ENCODE measurements at places on chromosomes 7 and 10.

- no peak for DNase-seq
Measured at GRCh38 chr10:110107887-110108286, 99.5 kb upstream of the MXI1 start.

DNA sequence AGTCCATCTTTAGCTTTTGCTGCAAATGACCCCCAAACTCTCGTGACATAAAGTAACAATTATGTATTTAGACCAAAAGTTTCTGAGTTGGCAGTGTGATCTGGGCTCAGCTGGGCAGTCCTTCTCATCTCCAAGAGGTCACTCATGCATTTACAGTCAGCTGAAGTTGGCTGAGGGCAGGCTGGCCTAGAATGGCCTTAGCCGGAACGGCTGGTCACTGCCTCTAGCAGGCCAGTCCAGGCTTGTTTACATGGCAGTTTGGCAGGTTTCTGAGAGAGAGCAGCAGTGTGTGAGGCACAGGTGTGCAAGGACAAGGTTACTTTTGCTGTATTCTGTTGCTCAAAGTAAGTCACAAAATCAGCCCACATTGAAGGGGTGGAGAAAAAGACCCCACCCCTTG, 200.0 kb upstream of the AGK start:
- no peak for DNase-seq

- DNase-seq = no peak
Measured at GRCh38 chr7:104940023-104940710, 73.8 kb upstream of the KMT2E start.

DNA sequence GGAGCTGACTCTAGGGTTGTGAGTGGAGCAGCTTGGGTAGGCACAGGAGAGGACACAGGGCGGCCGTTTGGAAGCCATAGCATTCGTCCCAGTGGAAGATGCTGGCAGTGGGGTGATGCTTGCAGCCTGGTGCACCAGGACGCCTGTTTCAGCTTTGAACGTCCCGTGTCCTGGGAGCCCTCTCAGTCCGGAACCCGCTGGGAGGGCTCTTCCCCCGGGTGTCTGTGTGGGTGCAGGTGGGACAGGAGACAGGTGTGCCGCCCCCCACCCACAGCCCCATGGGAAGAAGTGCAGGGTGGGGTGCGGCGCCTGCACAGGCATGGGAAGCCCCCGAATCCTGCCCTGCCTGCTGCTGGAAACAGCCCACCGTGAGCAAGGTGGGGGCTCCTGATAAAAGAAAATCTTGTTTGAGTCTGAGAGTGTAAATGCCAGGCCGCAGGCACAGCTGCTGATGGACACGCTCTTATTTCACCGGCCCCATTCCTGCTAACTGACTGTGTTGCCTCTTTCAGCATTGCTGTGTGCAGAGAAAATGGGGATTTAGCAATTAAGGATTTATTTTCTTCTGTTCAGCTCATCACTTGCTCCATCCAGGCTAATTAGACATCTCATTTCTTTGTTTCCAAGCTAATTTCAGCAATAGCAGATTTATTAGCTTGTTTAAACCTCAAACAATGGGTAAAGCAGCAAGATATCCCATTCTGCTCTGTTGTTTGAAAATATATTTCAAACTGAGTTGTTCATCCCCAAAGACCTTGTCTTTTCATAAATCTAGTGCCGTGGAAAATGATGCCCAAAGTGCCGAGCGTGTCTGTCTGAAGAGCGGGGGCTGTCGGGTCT, 54.9 kb upstream of the DPYSL4 start:
- no peak for DNase-seq

GRCh38 chr7:21355406-21355874, 72.4 kb upstream of the SP4 start:
- peak; percentile 13 for DNase-seq

- no peak for DNase-seq
Measured at GRCh38 chr7:26060733-26061677, 91.0 kb upstream of the NFE2L3 start.

DNA sequence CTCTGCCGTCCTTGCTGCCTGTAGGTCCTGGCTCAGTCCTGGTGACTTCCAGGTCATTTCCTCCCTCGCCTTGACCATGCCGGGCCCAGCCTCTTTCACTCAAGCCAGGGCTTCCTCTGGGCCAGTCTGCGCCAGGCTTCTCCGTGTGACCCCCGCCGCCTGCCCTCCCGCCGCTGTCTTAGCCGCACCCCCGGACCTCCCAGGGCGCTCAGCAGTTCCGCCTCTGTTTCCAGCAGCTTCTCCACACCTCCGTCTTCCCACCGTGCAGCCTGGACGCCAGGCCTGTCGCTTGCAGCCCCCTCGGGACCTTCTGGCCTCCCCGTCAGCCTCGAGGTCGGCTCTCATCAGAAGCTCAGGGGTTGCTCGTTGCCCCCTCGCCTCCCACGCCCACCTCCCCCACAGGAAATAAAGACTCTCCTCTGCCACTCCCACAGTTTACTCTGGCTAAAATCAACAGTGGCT, 123.0 kb upstream of the FZD8 start:
- DNase-seq = no peak

- DNase-seq = no peak
Measured at GRCh38 chr7:66169616-66170015, 35.5 kb upstream of the TPST1 start.

GRCh38 chr10:78160591-78160990, 126.9 kb downstream of the RPS24 start:
- DNase-seq = no peak

DNA sequence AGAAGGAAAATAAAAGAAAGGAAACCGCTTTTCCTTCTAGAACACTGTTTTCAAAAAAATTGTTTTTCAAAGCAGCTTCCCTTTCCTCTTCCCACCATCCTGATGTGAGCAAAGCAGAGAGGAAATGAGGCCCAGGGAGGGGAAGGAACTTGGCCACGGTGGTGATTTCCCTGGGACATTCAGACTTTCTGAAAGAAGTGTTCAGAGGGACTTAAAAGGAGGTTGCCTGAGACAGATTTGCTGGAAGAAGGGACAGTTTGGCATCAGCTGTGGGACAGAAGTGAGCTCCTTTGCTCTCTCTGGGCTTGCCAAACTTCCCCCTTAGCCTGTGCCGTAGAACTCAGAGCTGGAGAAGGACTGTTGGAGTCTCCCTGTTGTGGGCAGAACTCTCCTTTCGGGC, 30.3 kb downstream of the ADCYAP1R1 start:
- DNase-seq = no peak

- DNase-seq = no peak
Measured at GRCh38 chr10:9851808-9852207, 1165.9 kb upstream of the CELF2 start.

GRCh38 chr10:5813091-5813340, 218 bp downstream of the GDI2 start:
- DNase-seq = no peak

GRCh38 chr10:111085690-111086353, 9.0 kb downstream of the ADRA2A start:
- no peak for DNase-seq

- DNase-seq = no peak
Measured at GRCh38 chr10:70893227-70894006, 5.1 kb upstream of the PCBD1 start.

- no peak for DNase-seq
Measured at GRCh38 chr7:156440456-156440855, 200.1 kb upstream of the RNF32 start.

DNA sequence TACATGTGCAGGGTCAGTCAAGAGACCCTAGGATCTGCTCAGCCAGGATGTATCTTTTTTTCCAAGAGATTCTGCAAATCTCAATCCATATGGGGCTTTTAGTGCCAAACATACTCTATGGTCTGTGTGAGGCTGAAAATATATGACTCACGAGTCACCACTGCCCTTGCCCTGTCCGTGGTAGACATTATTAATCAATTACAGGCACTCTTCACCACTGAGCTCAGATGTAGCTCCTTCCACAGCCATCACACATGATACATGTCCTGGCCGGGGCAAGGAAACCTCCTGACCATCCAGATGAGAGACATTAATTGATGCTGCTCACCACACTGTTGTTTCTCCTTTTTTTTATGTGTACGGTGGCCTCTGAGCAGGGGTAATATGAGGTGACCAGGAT, 90.2 kb upstream of the RET start:
- DNase-seq = no peak

GRCh38 chr10:6267941-6268340, 65.2 kb downstream of the PFKFB3 start:
- no peak for DNase-seq

GRCh38 chr10:76125900-76126299, 694.5 kb downstream of the LRMDA start:
- DNase-seq = no peak

GRCh38 chr10:31745612-31746376, 182.8 kb downstream of the ARHGAP12 start:
- DNase-seq = peak; percentile 31

DNA sequence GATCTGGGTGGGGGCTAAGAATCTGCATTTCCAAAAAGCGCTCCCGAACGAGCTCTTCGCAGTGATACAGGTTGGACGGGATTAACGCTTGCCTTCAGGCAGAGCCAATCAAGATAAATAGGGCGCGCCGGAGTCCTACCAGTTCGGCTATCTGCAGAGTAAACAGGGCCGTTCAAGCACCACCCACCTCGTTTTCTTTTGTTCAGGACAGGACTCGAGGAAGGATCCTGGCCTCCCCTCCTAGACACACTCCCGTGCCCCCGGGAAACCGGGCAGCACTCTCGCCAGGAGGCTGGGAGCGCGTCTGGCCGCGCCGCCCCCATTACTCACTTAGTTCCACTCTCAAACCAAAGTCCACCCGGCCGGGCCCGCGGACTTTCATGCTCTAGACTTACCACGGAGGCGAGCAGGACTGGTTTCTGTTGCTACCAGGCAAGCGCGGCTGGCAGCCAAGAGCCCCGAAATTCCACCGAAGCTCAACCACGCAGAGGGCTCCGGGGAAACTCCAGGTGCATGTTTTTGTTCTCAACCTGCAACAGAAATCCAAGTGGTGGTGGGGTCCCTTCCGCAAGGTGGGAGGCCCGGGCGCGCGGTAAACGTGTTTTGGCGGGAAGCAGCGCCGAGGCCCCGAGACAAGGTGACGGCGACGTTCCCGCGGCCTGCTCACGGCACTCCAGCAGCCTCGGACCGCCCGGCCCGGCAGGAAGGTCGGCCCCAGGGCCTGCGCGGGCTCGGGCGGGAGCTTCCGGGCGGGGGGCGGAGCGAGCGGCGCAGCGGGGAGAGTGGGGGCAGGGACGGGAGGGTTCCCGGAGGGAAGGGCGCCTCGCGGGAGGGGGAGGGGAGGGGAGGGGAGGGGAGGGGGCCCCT, 12.7 kb downstream of the HNRNPF start:
- peak; percentile 56 for DNase-seq

DNA sequence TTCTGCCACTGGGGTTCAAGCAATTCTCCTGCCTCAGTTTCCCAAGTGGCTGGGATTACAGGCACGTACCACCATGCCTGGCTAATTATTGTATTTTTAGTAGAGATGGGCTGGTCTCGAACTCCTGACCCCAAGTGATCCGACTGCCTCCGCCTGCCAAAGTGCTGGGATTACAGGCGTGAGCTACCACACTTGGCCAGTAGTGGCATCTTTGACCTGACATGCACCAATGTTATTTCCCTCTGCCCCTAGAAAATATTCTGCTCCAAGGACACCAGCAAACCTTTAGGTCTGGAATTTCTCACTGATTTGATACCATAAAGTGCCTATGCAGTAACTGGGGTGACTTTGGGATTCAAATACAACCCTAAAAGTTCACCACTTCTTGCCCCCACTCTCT, 179.4 kb downstream of the ARID5B start:
- DNase-seq = no peak

- DNase-seq = no peak
Measured at GRCh38 chr7:4216016-4216415, 466.1 kb upstream of the FOXK1 start.

- no peak for DNase-seq
Measured at GRCh38 chr7:77338883-77339629, 77.1 kb downstream of the GSAP start.

GRCh38 chr10:132399117-132400035, 2.4 kb downstream of the PWWP2B start:
- DNase-seq = no peak

- no peak for DNase-seq
Measured at GRCh38 chr10:4355350-4355749, 470.7 kb upstream of the AKR1E2 start.

GRCh38 chr7:22452142-22452959, 47.6 kb downstream of the STEAP1B start:
- no peak for DNase-seq

DNA sequence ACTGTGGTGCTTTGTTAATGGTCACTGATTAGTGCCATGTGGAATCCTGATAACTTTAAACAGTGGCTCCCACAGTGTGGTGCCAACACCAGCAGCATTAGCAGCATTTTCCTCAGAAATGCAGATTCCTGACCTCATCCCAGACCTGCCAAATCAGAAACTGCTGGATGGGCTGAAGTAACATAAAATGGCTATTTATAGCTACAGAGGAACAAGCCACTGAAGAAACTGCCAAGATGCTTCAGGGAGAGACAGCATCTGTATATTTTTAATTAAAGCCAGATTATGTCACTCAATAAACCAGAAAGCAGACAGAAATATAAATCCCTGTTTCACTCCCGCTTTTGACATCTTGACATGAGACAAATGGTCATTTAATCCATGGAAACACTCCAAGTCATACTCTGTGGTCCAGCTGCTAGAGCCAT, 178.5 kb downstream of the AMPH start:
- no peak for DNase-seq

GRCh38 chr7:144575456-144575855, 172.0 kb upstream of the NOBOX start:
- DNase-seq = no peak

- DNase-seq = no peak
Measured at GRCh38 chr10:62545160-62546066, 171.2 kb downstream of the ZNF365 start.

DNA sequence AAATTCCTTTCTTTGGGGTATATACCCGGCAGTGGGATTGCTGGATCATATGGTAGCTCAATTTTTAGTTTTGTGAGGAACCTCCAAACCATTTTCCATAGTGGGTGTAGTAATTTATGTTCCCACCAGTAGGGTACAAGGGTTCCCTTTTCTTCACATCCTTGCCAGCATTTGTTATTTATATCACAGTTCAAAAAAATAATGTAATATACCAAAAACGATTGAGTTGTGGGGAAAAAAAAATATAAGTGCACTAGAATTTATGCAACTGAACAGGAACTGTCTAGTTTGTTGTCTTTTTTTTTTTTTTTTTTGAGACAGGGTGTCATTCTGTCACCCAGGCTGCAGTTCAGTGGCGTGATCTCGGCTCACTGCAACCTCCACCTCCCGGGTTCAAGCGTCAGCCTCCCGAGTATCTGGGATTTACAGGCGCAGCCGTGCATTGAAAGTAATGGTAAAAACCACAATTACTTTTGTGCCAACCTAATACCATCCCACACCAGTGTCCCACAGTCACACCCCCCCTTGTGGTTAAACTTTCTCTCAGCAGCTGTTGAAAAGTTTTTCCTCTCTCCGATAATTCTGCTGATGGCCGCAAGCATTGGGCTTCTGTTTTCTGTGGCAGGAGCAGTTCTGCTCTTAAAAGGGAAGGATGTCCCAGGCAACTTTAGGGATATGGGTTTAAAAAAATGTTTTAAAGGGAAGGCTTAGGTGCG, 6.8 kb upstream of the LAT2 start:
- no peak for DNase-seq

DNA sequence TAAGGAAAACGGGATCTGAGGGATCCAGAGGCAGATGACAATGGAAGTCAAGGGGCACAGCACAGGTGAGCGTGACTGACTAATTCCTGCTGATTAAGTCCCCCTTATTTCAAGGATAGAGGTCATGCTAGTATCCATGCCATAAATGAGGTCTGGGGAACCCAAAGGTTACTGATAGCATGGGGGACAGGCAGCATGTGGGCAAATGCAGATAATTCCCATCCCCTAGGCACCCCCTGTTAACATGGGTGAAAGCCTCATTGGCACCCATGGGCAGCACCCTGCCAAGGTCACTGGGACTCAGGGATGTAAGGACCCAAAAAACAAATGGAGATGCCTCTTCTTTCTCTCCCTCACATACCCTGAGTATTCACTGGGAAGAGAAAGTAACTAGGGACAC, 139.7 kb downstream of the WDR11 start:
- DNase-seq = no peak
